Naive thymus-derived CD8-positive, alpha-beta T cell (primary cell): ENCODE measurements at places on chromosomes 4 and X.

GRCh38 chr4:56400560-56400959 is 13.3 kb upstream of the AASDH start:
- no peak for DNase-seq

DNA sequence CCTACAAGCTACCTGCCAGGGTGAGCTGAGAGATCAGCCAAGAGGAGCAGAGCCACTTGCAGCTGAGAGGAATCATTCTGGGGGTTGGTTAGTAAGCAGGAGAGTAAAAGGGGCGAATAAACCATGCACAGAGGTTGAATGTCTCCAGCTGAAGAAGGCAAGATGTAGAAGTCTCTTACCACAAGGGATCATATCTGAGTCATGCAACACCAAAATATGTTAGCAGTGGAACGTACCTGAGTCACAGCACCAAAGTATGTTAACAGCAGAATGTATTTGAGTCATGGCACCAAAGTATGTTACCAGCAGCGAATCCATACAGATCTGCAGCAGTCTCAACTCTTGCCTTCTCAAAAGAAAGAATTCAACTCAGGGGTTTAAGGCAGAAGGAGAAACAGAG is 29.9 kb downstream of the C4orf51 start:
- no peak for DNase-seq

DNA sequence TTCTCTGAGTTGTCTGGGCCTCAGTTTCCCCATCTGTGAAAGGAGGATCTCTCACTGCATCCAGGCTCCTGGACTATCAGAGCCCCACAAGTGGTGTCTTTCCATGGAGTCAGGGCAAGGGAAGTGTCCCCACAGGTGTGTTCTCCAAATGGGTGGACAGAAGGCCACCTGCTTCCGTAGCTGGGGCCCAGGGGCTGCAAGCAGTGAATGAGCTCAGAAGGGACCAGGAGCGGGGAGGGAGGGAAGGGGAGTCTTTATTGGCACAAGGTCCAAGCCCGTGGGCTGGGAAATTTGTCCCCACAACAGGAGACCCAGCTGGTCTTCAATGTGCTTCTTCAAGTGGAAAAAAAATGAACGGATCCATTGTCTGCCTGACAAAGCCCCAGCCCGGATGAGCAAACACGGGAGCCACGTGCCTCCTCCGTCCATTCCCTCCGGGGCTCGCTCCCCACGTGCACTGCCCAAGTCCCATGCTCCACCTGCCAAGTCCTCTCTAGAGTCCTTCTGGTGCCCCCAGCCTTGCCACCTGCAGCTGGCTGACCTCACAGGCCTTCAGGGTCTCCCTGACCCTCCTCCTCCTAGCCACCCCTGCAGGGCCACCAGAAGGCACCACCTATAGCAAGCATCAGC is 72.0 kb downstream of the JAKMIP1 start:
- no peak for DNase-seq

- no peak for DNase-seq
Observed at GRCh38 chr4:26020881-26021280, 106.9 kb downstream of the SMIM20 start.

GRCh38 chr4:52059372-52059771 is 8.3 kb downstream of the SPATA18 start:
- DNase-seq = no peak

DNA sequence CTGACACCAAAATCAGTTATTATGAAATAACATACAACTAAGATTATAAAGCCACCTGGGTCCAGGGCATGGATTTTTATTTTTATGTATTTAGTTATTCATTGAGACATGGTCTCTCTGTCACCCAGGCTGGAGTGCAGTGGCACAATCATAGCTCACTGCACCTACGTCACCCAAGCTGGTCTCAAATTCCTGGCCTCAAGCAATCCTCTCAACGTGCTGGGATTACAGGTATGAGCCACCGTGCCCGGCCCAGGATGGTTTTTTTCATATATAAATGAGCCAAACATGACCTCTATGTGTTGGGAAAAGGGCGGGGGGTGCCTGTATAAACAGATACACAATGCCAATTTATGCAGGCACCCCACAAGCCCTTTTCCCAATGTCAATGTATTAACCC is 24.6 kb downstream of the ZNF630 start:
- DNase-seq = no peak

GRCh38 chrX:39741904-39742303 is 355.9 kb downstream of the BCOR start:
- DNase-seq = no peak

- DNase-seq = no peak
Observed at GRCh38 chr4:154727540-154727939, 16.3 kb upstream of the LRAT start.

- no peak for DNase-seq
Observed at GRCh38 chrX:152926923-152927322, 29.1 kb downstream of the ZNF185 start.

DNA sequence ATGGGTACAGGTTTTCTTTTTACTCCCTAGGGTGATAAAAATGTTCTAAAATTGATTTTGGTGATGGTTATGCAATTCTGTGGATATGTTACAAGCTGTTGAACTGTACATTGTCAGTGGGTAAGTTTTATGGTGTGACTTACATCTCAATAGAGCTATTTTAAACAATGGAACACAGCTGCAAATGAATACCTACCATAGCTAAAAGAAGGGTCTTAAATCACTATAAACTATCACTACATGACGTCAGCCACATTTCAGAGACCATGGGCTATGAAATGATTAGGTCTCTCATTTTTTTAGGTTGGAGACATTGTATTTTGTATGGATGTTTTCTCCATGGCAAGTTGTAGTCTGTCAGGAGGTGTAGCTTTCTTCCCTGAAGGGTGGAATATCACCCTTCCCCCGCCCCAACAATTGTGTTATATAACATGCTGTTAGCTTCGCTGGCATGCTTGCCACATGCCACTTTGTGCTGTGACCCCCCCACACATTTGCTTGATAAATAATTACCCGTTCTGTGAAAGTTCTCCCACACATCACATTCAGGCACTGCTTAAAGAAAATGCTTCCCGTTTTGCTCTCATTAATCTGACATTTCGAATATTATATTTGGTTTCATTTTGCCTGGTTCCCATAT is 159.7 kb downstream of the ARHGAP10 start:
- no peak for DNase-seq

GRCh38 chrX:31147175-31147574 is 75.3 kb upstream of the FTHL17 start:
- no peak for DNase-seq

- no peak for DNase-seq
Observed at GRCh38 chr4:25060241-25060962, 29.7 kb upstream of the LGI2 start.

DNA sequence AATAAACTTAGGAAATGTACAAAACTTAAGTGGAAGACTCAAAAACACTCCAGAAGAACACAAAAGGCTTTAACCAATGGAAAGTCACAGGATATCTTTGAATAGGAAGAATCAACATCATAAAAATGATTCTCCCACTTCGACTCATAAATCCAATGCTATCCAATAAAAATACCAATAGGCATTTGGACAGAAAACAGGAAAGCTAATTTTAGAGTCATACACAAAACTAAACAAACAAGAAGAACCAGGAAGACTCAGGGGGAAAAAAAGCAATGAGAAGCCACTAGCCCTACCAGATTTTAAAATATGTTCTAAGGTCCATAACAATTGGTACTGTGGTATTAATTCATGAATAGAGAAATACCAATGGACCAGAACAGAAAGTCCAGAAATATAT is 28.2 kb downstream of the SLC9A7 start:
- DNase-seq = no peak

- DNase-seq = no peak
Observed at GRCh38 chrX:66098162-66098561, 58.3 kb upstream of the VSIG4 start.

DNA sequence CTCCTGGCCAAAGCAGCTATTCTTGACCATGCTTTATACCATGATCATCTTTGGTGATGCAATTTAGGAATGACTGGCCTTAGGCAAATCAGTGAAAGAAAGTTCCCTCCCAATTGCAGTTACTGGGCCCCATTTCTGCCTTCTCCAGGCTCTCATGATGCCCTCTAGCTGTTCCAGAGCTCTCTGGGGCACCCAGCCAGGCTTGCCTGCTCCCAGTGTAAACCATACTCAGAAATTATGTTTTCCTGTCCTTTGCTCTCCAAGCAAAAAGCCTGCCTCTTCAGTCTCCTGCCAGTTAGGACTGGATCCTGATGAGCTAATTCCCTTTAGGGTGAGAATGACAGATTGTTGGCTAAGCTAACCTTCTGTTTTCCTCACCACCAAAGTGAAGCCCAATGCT is 85.3 kb upstream of the RBPJ start:
- DNase-seq = no peak

- DNase-seq = no peak
Observed at GRCh38 chr4:126705266-126705665, 927.5 kb upstream of the INTU start.

- DNase-seq = no peak
Observed at GRCh38 chr4:5964030-5964429, 54.2 kb downstream of the C4orf50 start.

DNA sequence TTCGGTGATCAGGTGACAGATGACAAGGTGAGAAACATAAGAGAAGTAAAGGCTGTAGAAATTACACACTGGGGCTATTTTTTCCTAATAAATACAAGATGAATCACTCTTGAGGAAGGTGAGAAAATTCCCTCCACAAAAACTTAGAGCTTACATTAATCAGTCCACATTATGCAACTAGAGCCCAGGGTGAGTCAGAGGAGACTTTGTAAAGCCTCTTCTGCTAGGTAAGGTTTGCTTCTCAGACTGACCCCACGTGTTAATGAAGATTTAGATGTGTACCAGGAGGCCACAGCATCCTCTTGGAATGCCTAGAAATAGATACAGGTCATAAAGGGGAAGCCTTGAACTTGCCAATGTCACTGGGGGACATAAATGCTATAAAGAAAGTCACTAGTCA is 396.0 kb upstream of the SMIM31 start:
- DNase-seq = no peak

DNA sequence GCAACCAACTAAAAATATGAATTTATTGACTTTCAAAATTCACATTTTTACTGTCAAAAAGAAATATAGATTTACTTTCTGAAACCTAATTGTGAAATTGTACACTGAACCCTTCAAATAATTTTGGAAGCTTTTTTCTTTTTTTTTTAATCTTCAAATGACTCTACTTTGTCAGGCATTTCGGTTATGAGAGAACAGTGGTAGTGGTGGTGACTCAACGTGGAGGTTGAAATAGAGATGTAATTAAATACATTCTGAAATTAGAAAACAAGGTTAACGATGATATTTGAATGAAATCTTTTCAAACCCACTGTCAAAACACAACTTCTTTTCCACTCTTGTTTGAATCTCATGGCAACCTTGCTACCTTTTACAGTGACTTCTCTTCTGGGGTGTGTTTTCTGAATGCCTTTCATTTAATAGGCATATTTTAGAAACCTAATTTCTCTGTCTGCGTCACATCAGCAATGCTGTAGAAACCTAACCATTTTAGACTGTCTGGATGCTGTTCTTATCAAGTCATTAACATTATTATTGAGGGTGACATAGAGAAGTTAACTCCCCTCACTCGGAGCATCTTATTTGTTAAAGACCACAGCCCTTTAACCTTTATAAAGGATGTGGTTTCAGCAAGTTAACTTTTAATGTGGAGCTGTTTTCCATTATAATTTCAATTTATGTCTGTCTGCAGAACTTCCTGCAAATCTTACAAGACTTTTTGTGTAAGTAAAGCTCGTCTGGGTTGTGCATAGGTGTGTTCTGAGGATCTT is 136.8 kb downstream of the PCDH7 start:
- no peak for DNase-seq

DNA sequence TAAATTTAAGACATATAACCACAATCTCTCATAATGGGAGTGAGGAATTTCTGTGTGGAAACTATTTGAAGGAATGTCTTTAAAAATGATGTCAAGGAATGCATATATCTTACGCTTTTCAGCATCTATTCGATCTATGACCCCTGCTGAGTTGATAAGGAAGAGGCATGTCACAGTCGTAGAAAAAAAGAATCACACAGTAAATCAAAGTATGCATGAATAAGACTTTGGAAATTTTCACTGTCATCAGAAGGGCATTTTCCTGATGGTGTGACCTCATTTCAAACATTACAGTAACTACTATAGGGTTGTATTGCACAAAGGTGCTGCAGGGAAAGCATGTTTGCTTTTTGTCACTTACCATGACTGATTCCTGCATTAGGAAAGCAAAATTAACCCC is 41.5 kb downstream of the REELD1 start:
- no peak for DNase-seq

DNA sequence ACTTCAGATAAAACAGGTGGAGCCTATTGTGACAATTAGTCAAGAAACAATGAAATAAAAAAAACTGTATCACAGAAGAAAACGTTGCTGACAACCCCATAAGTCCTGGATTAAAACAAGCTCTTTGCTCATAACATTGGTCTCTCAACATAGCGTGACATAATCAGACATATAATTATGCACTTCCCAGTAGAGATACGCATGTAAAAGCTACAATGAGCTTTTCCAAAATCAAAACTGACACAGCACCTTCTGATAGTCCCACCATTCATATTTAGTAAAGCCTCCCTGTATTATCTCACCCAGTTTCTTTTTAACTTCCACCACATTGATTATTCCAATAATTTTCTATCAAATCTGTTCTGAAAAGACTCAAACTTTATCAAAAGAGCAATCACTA is 372.1 kb upstream of the SMIM31 start:
- no peak for DNase-seq

GRCh38 chr4:16865897-16866283 is 32.6 kb downstream of the LDB2 start:
- DNase-seq = no peak

DNA sequence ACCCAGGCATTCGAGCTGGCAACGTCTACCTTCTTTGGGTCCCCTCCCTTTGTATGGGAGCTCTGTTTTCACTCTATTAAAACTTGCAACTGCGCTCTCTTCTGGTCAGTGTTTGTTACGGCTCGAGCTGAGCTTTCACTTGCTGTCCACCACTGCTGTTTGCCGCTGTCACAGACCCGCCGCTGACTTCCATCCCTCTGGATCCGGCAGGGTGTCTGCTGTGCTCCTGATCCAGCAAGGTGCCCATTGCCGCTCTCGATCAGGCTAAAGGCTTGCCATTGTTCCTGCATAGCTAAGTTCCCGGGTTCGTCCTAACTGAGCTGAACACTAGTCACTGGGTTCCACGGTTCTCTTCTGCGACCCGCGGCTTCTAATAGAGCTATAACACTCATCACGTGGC is 183.5 kb upstream of the GALNTL6 start:
- no peak for DNase-seq

GRCh38 chr4:53197772-53198142 is 168.1 kb downstream of the SCFD2 start:
- no peak for DNase-seq

DNA sequence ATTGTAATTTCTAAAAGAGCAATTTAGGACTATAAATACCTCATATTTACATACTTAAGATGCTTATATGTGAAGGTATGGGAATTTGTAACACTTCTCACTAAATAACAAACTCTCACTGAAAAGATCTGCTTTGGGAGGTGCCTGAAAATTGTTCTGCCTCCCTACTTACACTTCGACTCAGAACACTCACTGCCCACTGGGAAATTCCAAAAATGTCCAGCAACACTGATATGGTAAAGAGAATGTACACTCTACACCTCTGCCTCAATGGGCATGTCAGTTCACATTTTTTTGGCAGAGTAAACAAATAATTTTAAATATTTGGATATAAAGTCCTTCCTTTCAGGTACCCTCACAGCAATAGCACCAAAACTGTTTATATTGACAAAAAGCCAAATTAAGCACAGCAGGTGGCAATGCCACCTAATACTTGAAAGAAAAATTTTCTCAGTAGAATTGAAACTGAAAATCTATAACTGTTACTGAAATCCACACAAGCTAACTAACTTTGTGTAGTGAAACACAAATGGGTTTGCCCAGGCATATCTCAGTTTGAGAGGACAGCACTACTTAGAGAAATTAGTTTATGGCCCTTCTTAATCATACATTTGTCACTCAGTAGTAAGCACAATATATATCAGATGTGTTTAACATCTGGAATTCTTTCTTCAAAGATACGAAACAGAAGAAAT is 67.1 kb downstream of the PRDM5 start:
- DNase-seq = no peak
